ENCODE measurements at places on chromosomes 7 and 10.

DNA sequence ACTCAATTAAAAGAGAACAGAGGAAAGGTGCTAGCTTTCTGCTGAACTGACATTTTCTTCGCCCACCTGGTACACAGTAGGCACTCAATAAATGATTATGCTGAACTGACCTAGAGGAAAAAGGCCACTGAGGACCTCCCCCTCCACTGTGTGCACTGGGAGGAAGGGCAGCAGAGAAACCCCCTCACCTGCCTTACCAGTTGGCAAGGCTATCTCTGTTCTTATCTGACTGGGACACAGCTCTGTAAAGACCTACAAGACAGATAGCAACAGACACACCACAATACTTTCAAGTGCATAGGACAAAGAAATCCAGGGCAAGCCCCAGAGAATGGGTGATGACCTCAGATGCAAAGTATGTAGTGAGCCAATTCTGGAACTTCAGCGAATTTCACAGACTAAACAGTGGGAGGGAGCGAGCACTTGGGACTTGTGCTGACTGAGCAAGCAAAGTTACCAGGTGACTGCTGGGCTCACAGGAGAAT lies 30.4 kb downstream of the PDLIM1 start:
- DNase-seq, result no peak

GRCh38 chr10:125014836-125015355 lies 73.0 kb downstream of the ZRANB1 start:
- DNase-seq, result no peak

DNA sequence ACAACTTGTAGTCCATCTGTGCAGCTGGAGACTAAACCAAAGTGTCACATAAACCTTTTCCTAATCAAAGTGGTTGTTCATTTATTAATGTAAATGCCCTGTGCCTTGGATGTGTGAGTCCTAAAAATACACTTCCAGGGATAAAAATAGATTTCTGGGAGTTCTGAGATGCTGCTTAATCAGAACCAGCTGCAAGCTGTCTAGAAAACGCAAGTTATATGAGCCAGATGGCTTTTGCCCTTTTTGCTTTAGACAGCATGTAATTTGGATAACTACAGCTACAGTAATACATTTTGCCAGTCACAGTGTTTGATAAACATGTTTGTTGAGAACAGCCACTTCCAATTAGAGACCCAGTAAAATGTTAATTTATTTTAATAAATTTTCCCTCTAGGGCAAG lies 185.1 kb upstream of the PRPS1L1 start:
- no peak for DNase-seq

DNA sequence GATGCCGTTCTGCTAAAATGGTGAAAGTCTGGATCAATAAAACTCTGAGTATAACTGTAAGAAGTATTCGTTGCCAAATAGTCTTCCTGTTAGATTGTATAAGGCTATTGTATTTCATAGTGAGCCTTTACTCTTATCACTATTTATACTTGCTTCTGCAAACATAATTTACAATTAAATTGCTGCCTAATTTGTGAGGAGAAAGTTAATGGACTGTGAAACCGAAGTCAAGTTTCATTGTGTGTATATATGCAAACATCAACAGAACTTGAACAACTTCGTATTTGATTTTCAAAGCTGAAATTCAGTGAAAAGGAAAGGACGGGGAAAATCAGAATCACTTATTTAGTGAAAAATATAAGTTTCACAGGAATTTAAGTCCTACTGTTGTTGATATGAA lies 135.9 kb upstream of the CCDC6 start:
- no peak for DNase-seq

GRCh38 chr10:68208424-68209042 lies 23.4 kb downstream of the ATOH7 start:
- DNase-seq, result no peak

DNA sequence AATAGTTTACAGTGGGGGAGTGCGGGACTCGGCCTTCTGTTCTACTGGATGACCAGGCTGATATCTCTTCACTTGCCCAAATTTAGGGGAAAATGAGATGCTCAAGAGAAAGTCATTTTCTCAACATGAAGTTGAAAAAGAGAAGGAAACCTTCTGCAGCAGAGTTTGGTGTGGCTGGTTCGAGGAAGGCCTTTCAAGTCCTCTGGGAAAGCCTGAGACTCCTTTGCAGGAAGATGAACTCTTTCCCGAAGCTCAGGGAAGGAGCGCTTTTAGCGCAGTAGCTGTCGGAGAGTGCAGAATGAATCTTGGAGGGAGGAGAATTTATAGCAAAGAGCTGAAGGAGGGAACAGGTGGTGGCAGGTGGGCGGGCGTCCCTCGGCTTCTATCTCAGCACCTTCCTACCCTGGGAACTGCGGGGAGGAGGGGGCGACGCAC lies at the start of gene ATOH7:
ATOH7 (minus strand) TSS at position 297 of the 435 bp plus-strand sequence. CDS start 436 bp downstream, outside the sequence.
- no peak for DNase-seq

DNA sequence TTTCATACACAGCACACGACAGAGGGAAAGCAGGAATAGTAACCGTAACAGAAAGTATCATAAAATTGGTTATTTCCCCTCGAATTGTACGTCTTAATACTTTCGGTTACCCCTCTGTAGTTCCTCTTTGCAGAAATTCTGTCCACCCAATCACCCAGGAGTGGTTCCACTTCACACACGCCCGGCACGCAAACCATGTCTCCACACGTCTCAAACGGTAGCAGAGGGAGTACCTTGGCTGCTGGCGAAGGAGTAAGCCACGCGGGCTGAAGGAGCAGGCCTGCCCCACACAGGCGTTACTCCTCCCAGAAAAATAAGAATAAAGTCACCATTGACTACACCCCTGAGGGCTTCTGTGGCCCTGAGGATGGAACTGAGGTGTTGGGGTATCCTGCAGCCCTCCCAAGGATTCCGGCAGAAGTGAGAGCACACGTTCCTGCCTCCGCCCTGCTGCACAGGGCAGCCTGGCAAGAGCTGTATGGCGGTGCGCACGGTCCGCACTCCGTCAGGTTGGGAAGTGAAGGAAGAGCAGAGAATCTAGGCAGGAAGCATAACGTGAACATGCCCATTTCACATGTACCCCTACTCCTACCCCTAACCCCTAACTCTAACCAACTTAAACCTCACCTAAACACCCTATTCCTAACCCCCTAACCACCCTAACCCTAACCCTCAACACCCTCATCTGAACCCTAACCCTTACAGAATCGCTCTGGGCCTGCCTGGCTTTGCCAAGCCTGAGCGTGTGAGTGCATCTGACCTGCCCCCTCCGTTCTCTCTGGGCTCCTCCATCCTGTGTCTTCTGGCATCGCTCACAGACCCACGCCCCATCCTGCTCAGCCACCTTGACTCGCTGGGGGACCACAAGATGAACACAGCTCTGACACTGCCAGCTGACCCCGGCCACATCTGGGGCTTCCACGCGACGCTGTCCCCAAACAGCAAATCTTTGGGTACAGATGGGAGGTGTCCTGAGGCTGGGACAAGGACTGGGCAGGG lies 18.2 kb downstream of the GPR146 start:
- no peak for DNase-seq

- DNase-seq, result no peak
Measured at GRCh38 chr7:44157116-44158080, 16.3 kb upstream of the MYL7 start.

- DNase-seq, result no peak
Measured at GRCh38 chr10:132666705-132667341, 119.1 kb downstream of the NKX6-2 start.

- no peak for DNase-seq
Measured at GRCh38 chr7:108310351-108310750, 145.9 kb downstream of the NRCAM start.

GRCh38 chr10:484925-485661 lies 204.4 kb downstream of the DIP2C start:
- no peak for DNase-seq

Measured in stimulated activated CD8-positive, alpha-beta memory T cell treated with anti-CD3 and anti-CD28 coated beads, Interleukin-7, amount 100 ng/mL, for 1 hour (primary cell).